ENCODE measurements at places on chromosomes 4 and X. TPM values are rescaled to one million over a fixed set of nuclear protein-coding genes. Genes with fewer than 3 reads are reported as not detected.

Gene CPE
- 94.1 TPM for total RNA-seq

Gene CENPVL2
- total RNA-seq, result 0.49 TPM

Gene SMC1A
- total RNA-seq, result 65.1 TPM

Gene EXOC1L
- total RNA-seq, result not detected
